Activated naive CD4-positive, alpha-beta T cell treated with anti-CD3 and anti-CD28 coated beads, Interleukin-2, amount 10 ng/mL, durations not matched to agents 7 days and 5 days (primary cell): ENCODE measurements at places on chromosomes 3 and 15.

DNA sequence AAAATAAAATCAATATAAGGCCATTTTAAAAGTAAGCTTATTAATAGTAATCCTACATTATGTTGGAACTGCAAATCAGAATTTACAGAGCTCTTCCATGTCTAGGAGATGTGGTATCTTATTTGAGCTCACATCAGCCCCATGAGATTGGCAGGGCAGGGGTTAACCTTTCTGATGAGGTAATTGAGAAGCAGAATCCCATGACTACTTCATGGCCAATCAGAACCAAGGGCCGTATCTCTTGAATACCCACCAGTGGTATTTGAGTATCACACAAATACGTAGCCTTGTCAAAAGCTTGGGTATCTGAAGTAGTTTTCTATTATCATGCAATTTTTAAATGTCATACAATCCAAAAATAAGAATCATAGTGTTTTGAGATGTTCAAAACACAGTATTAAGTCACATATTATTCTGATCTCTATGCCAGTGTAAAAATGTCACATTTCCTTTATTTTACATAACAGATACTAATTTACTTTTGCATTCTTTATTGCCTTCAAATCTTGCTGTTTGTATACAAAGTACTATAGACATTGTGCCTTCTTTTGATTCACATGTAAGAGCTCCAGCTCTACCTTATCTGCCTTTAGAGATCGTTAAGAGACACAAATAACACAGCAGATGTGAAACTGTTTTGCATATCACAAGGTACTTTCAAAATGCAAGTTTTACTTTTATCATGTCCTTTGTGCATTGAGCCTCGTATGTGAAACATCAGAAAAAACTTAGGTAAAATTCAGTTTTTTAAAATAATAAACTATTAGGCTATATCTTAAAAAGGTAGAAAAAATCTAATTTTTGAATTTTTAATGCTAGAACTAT is 251.7 kb upstream of the GOLGA6L4 start:
- no peak for DNase-seq

GRCh38 chr15:68205954-68206539 is 915 bp upstream of the CALML4 start:
- peak; percentile 44 for DNase-seq

GRCh38 chr3:124121379-124122312 is 129.7 kb upstream of the ROPN1 start:
- no peak for DNase-seq

GRCh38 chr15:80736560-80736959 is 41.5 kb downstream of the ABHD17C start:
- no peak for DNase-seq

DNA sequence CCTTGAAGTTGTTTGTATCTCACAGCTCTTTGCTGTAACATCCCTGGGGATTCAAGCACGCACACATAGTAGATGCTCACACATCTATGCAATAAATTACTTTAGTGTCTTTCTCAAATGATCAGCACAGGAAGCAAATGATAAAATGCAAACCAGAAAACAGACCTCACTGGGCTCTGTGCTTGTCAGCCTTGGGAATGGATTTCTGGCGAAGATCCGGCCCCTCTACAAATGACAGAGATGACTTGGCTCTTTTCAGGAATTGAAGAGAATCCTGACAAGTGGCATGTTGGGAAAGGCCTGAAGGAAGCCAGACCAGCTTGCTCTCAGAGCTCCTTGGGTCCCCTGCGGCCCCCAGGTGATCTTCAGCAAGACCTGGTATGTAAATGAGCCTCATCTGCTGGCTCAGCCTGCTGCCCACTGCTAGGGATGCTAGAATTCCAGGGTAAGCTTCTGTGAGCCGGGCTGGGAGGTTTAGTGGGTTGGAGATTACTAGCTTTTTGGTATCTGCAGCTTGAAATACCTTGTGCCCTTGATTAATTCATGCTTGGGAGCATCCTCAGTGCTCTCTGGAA is 54.1 kb downstream of the LPP start:
- no peak for DNase-seq

DNA sequence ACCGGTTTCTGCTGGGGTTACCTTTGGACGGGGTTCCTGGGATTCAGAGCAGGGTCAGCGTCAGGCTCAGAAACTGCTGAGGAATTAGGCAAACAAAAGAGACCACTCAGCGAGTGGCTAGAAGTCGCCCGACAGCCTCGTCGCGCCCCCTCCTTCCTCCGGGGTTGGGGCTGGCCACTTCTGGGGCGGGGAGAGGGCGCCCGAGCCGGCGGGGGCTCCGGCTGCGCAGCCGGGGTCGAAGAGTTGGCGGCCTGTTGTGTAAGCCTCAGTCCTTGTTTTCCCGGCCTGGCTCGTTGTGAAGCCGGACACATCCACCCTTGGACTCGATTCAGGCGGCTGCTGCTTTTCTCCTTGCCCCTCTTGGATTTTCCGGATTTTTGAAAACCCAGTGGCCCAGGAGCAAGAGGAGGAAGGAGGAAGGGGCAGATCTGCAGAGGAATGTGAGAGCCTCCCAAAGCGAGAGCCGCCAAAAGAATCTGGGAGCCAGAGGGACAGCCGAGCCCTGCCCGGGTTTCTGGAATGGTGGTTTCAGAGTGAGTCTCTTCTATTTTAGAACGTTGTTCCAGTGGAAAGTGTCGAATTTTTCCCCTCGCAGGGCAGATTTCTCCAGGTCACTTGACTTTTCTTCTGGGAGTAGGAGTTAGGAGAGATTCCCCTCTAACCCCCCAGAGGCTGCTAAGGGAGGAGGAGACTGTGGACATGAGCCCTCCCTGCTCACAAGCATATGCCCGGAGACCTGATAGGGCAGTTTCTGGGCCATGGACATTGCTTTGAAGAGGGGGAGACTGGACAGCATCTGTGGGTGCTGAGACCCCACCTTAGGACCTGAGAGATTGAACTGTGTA is 666 bp downstream of the SNX33 start:
- no peak for DNase-seq

DNA sequence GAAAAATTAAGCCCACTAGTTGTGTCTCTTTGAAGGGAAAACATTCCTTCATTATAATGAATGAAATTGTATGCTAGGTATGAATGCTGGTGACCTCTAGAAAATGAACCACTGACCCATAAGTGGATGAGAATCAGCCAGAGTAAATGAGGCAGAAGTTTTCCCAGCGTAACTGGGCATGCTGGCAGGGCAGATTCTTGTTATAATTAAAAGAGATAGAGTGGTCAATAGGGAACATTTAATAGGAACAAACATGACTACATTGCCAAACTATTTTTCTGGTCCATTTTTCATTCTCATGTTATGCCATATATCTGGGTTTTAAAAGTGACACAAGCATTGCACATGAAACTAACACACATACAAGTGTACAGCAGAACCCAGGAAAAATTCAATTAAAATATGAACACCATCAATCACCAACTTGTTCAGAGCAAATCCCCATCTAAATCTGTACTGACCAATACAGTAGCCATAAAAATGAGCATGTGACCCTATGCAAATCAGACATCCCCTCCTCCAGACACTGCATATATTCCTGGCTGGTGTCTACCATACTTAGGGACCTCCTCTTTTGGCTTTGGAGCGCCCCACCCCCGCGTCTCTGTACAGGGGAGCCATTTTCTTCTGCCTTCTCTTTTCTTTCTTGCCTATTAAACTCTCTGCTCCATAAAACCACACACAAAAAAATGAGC is 4.0 kb downstream of the CLRN1 start:
- no peak for DNase-seq

DNA sequence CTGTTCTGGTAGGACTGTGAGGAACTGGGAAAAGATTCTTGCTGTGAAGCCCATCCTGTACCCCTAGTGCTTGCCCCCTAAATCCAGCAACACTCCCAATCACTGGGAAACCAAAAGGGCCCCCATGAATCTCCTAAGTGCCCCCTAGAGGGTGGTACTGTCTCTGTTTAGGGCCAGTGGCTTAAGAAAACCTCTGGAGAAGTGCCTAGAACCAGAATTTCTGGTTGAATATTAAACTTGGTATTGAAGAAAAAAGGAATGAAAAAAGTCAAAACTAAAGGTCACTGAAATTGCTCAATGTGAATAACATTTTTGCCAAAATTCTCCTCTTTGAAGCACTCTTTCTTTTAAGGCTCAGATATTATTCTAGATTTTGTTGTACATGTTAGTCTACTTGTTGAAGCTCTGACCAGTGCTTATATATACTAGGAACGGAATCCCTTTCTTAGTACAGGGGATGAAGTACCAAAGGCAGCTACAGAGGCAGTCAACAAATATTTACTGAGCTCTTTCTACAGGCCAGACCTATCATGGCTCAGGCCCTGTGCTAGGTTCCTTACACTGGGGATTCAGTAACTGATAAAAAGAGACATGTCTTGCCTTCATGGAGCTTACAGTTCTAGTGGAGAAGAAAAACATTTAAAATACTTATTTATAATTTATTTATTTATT is 138.8 kb downstream of the MYLK start:
- no peak for DNase-seq

- DNase-seq = no peak
These were observed 103.6 kb upstream of the SPATA12 start for GRCh38 chr3:56956906-56957305.

- no peak for DNase-seq
These were observed 50.1 kb upstream of the DYNC1LI1 start for GRCh38 chr3:32620611-32621310.

DNA sequence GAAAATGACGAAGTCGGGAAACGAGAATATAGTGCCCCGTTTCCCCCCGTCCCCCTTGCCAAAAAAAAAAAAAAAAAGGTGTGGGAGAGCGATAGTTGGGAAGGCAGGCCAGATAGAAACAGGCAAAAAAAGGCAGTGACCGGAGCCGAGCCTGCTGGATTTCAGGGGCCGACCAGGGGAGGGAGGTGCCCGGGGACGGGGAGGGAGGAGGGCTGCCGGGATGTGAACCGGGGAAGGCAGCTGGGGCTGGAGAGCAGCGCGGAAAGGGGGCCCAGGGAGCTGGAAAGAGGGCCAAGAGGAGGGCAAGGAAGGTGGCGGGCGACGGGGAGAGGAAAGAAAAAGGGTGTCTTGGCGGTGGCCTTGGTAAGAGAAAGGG is 837 bp downstream of the LRRN1 start:
- DNase-seq = peak; percentile 31

- no peak for DNase-seq
These were observed 332.6 kb downstream of the LSAMP start for GRCh38 chr3:116112696-116113095.

GRCh38 chr3:120764206-120764605 is 21.7 kb downstream of the GTF2E1 start:
- DNase-seq = no peak

- DNase-seq = no peak
These were observed 26.0 kb upstream of the SPPL2A start for GRCh38 chr15:50791486-50791885.

GRCh38 chr3:191085091-191085490 is 114.0 kb upstream of the OSTN start:
- no peak for DNase-seq

DNA sequence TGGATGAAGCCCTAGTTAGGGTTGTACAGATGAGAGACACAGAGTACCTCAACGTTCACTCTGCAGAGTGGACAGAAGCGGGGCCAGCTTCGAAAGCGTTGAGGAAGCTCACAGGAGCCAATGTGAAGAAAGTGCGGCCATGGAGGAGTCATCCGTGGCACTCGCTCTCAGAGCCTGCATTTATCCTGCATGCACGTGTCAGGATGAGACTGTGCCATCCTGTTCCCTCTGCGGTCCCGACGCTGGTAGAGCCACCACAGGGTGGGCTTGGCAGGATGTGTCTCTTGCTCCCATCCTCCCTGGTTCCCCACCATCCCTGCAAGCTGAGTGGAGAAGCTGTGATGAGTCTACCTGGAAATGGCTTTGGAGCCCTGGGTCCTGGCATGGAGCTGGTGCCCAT is 39.3 kb downstream of the KLHL25 start:
- DNase-seq = no peak

DNA sequence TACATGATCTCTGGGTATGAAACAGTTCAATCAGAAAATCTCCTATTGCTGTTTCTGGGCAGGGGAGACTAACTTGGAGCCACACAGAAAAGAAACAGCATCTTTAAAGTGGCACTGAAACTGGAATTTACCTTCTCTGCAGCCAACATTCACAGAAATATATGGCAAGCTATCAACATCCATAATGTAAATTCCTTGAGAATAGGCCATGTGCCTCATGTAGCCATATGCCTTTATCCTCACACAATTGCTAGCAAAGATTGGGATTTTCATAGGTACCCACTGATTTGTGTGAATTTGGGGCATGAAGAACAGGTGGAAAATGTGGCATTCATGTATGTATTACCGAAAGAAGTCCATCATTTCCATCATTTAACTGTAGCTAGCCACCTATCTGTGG is 386.3 kb upstream of the TMCO5A start:
- no peak for DNase-seq

- no peak for DNase-seq
These were observed 895.5 kb downstream of the ROBO2 start for GRCh38 chr3:77935418-77935817.

DNA sequence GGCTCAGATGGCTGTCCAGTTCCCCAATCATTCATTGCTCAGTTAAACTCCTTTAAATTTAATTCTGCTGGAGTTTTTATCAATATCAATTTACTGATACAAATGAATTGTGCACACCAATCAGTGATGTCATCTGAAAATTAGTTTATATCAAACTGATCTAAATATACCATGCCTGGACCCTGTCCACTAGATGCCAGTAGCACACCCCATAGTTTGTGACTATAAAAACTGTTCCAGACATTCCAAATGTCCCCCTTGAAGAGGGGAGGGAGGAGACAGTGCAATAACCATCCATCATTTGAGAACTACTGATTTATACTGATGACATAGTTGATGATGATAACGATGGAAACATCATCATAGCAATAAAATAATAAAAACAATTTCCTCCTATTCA is 232.1 kb downstream of the MAGI1 start:
- DNase-seq = no peak

- DNase-seq = no peak
These were observed 4.3 kb downstream of the ZNF860 start for GRCh38 chr3:31985831-31986230.

DNA sequence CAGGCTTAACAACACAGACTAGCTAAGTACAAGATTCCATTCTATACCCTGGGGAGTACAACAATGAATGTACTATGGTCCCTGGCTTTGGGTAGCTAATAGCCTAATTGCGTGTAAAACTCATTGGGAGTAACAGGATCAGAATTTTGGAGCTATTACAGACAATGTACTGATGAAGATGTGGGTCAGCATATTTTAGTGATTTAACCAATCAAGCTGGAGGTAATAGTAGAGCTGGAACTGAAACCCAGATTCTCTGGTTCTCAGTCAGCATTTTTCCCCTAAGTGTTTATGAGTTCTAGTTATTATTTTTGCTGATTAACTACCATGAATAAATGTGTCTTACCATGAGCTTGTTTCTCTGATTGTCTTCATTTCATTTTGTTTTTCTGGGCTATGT is 578.7 kb downstream of the NLGN1 start:
- DNase-seq = no peak

GRCh38 chr15:59689626-59690236 is 611 bp upstream of the BNIP2 start:
- DNase-seq = peak; percentile 86

DNA sequence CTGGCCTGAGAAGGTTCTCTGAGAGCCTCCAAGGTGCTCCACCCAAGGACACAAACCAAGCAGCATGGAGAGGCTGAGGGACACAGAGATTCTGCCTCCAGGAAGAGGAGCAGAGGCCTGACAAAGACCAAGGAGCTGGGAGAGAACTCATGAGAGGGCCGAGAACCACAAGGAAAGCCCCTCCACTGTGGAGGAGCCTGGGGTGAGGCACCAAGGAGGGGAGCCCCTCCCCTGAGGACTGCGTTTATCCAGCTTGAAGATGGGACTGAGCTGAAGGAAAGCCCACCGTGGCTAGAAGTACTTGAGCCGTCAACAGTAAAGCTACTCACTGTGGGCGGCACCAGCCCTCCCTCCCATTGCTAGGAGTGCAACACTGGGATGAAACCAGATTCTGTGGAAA is 63.1 kb upstream of the MEF2A start:
- no peak for DNase-seq

GRCh38 chr3:125042725-125043406 is 12.9 kb downstream of the HEG1 start:
- DNase-seq = no peak
